ENCODE measurements at places on chromosomes 4 and X.

GRCh38 chrX:38178396-38178795 lies 42.3 kb downstream of the SRPX start:
- no peak for DNase-seq

DNA sequence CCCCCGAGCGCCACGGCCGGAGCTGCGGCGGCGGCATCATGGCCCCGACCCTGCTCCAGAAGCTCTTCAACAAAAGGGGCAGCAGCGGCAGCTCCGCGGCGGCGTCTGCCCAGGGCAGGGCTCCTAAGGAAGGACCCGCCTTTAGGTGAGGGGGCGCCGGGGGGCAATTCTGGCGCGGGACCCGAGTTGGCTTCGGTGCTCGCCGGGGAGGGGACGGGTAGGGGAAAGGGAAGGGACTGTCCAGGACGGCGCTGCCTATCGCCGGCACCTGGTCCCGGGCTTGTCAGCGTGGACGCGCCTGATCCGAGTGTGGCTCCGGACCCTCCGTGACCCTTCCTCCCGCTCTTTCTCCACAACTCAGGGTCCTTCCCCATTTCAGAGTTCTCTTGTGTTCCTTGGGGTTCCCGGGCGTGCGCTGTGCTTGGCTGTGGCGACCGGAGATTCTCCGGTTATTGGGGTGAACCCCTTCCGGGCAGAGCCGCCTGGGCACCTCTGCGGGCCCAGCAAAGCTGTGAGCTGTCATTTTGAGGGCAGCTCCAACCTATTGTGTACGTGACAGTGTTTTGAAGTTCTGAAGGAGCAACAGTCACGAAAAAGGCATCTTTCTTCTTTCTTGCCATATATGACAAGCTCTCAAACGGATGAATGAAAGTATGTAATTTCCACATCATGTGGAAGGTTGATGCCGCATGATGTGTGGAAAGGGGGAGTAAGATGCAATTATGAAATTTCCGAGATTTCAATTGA lies 522 bp downstream of the FNIP2 start:
- peak; percentile 4 for DNase-seq

DNA sequence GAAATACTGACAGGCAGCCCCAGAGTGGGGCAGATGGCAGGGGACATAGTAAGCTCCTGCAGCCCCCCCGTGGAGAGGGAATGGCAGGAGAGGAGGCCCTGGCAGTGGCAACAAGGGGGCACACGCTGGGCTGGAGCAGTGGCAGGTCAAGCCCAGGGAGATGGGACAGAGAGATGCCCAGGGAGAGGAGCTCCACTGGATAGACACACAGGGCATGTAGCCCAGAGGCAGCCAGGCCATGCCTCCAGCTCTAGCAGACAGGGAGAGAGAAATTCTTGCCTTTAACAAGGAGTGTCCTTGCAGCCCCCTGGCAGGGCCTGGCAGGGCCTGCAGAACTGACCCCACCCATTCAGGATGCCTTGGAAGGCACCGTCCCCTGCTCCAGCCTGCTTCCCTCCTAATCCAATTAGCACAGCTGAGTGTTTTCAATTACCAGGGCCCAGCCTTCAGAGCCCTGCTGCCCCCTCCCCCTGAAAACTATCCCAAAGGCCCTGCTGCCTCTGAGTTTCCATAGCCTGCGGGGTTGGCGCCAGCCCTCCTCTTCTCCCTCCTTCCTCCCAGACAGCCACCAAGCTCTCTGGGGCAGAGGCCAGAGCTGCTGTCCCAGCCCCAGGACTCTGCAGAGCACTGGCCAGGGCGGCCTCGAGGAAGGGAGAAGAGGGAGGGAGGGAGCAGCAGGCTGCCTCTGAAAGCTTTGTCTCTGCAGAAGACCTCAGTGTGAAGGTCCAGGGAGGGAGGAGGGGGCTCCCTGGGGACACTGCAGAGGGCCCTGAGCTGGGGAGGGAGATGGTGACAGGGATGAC lies 12.5 kb downstream of the L1CAM start:
- no peak for DNase-seq

DNA sequence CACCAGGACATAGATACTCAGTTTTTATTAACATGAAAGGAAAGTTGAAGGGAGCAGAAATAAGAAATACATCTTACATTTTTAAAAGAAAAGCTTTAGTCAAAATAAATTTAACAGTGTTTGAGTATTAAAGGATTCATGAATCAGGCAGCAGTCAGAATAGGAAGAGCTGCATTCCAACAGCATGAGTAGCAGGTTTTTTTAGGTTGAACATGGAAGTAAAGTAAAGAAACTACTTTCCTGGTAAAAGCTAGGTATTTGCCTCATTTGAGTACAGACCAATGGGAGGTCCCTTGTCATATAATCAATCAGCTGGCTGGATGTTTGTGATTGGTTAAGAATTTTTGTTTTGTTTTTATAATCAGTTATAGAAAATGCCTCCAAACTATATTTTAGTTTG lies 645.9 kb upstream of the INTU start:
- no peak for DNase-seq

- DNase-seq = no peak
Observed at GRCh38 chr4:165748321-165748720, 124.7 kb upstream of the TLL1 start.

DNA sequence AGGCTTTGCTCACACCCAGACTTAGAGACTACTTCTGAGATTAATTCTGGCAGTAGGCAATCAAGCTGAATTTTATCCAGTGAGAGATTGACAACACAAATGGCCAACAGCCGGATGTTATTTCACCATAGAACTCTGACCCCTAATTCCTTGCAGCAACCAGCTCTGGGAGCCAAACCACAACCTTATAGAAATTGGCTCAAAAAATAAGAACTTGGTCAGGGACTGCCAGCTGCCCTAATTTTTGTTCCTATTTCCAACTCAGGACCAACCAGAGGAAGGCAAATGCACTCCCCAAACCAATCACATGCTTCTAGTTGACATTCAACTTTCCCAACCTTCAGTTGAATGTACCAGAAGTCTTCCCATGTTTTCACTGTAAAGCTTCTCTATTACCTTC lies 269.7 kb downstream of the HS3ST1 start:
- no peak for DNase-seq

- DNase-seq = no peak
Observed at GRCh38 chr4:84218031-84218430, 281.1 kb downstream of the NKX6-1 start.

DNA sequence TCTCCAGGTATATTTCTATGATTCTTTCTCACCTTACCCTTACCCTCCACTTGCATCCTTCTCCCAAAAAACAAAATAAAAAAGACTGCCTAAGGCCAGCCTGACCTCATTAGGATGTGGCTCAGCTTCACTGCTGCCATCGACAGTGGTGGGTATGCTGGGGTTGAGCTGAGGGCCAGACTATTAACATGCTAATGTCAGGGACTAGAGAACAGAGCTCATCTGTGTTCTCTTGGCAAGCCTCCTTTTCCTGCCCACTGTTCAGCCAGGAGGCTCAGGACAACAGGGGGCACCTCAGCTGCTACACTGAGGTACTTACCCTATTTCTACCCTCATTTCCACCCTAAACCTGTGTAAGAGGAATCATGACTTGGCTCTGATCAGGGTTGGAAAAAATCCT lies 59.3 kb downstream of the MSN start:
- DNase-seq = no peak

GRCh38 chrX:133781174-133781573 lies 204.2 kb downstream of the GPC3 start:
- no peak for DNase-seq

GRCh38 chr4:123298261-123298660 lies 98.3 kb upstream of the SPRY1 start:
- no peak for DNase-seq

- DNase-seq = no peak
Observed at GRCh38 chrX:10006770-10007169, 39.6 kb downstream of the CLDN34 start.

DNA sequence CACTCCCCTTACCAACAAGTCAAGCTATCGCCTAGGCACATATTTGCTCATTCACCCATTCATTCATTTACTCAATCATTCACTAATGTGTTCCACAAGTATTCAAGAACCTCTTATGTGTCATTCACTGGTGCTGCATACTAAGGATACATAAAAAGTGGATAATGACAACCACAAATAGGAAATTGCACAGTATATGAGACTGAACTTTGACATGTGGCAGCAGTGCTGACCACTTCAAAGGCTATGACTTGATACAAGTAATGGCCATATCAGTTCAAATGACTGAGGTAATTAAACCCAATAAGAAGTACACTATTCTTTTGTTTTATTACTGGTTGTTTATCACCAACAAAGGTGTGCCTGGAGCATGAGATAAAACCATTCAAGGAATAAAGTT lies 282.5 kb downstream of the KLHL13 start:
- DNase-seq = no peak

- no peak for DNase-seq
Observed at GRCh38 chr4:66178906-66179305, 508.6 kb upstream of the EPHA5 start.

DNA sequence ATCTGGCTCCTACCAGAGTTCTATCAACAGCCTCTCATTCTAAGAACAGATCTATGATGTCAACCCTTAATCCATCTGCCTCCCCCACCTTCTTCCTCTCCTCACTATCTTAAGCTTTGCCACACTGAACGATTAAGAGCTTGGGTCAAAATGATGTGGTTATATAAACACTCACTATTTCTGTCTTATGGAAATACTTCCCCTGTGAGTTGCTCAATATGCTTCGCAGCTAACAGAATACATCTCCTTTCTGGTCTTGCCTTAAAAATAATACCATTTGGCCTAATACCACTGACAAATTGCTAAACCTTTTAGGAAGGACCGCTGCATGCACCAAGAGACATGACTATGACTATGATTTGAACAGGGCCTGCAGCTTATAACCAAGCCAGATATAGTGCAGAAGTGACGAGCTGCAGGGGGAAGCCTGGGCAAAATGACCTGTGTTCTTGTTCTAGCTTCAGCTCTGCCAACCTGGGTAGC lies 130.9 kb downstream of the RNF150 start:
- DNase-seq = no peak

DNA sequence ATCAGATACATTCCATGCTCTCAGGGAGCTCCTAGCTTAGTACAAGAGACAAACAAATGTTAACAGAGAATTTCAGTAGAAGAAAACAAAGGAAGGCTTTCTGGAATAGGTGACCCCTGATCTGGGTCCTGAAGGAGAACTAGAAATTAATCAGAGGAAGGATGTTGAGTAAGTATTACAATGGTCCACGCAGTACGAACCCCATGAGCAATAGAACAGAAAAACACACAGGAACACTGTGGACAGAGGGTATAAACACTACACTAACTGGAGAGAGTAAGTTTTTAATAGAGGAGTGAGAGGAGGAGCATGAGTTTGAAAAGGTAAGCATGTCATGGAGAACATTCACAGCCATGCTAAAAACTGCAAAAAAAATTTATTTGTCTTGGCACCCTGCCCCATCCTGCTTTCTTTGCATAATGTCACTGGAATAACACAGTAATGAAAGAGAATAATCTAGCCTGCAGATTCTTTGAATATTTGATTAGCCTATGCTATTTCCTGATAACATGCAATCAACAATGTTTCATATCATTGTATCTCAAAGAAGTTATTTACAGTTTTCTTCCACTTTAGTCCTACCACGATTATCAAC lies 140.3 kb upstream of the ZXDB start:
- no peak for DNase-seq

DNA sequence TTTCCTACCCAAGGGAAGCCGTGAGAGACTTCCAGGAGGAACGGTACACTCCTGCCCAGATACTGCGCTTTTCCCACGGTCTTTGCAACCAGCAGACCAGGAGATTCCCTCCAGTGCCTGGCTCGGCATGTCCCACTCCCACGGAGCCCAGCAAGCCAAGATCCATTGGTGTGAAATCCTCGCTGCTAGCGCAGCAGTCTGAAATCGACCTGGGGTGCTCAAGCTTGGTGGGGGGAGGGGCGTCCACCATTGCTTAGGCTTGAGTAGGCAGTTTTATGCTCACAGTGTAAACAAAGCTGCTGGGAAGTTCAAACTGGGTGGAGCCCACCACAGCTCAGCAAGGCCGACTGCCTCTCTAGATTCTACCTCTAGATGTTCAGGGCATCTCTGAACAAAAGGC lies 284.8 kb upstream of the FGF13 start:
- no peak for DNase-seq

GRCh38 chrX:12657881-12658280 lies 133.3 kb upstream of the PRPS2 start:
- no peak for DNase-seq

GRCh38 chr4:187224560-187224959 lies 500.9 kb upstream of the FAT1 start:
- DNase-seq = no peak

- DNase-seq = no peak
Observed at GRCh38 chrX:116277351-116278225, 107.0 kb downstream of the AGTR2 start.

GRCh38 chrX:38150993-38151392 lies 69.7 kb downstream of the SRPX start:
- DNase-seq = no peak

GRCh38 chr4:147594107-147594506 lies 23.1 kb upstream of the TMEM184C start:
- DNase-seq = no peak

GRCh38 chrX:95332530-95332929 lies 1352.1 kb upstream of the DIAPH2 start:
- no peak for DNase-seq

DNA sequence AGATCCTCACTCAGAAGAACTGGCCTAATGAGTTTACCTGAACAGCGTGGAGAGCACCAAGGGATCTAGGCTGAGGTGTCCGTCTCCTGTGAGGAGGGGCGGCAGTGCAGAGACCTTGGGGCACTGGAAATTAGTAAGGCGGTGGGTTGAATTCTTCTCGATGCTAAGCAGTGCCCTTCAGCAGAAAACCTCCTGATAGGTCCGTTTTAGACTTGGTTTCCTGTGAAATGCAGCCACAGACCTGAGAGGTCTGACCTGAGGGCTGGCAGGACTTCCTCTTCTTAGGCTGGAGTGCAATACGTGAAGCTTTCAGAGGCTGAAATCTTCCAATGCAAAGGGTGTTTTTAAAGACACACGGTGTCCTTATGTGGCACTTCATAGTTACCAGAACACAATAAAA lies at the start of gene CLNK:
Gene CLNK, minus strand, starts transcription at position 138 of the 400 bp plus-strand sequence. CDS start 16,899 bp downstream, outside the sequence.
- no peak for DNase-seq

DNA sequence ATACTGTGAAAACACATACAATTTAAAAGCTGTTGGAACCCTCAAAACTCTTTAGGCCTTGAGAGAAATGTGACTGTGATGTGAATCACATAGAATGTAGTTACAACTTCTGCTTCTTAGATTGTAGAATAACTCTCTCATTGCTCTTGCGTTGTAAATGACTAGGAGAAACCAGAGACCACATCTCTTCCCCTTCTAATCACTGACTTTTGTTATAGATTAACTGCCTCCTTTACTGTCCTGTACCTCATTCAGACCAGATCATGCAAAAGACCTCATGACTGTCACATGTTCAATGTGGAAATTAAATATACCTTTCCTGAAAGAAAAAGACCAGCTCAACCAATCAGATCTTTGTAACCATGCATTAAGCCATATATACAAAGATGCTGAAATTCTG lies 43.2 kb upstream of the NEIL3 start:
- no peak for DNase-seq

GRCh38 chrX:119690921-119691716 lies 1.8 kb downstream of the SEPTIN6 start:
- DNase-seq = no peak

GRCh38 chrX:47662144-47662657 lies 3.2 kb upstream of the UXT start:
- DNase-seq = no peak

- no peak for DNase-seq
Observed at GRCh38 chrX:85569686-85570085, 190.2 kb upstream of the POF1B start.

GRCh38 chr4:161002386-161002785 lies 1161.4 kb downstream of the FSTL5 start:
- DNase-seq = no peak

Data from stimulated activated CD4-positive, alpha-beta T cell treated with anti-CD3 and anti-CD28 coated beads, Interleukin-1b, Interleukin-23, amount 100 ng/mL, for 1 hour (primary cell).